ENCODE measurements at places on chromosomes 2 and 18. TPM values are rescaled to one million over a fixed set of nuclear protein-coding genes. Genes with fewer than 3 reads are reported as not detected.

DNA sequence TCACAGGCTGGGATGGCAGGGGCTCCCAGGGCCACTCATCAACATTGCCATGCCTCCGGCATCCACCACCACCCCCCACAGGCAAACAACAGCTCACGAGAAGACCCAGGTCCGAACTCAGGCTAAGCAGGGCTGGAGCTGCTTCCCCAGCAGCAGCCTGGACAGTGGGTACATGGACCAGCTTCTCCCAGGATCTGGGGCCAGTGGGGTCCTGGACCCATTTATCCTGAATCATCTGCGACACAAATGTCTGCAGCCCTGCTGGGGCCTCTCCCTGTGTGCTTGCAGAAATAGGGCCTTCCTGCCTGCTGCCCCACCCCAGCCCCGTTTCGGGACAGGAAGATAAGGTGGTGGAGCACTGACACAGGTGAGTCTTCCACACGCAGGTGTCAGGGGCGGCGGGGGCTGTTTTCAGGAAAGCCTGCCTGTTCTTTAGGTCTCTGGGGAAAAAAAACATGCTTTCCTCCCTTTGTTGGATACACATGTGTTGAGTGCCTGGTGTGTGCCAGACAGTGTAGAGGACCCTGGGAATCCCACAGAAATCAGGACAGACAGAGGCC, 4.5 kb downstream of the PRLH start:
- H3K4me1 ChIP-seq = peaks cover 10% of the 10 kb centered on the region
- DNase-seq = no peak
- H3K27me3 ChIP-seq = no peaks in the 10 kb centered on the region
- no peak overlapping the region for H3K4me3 ChIP-seq
- H3K36me3 ChIP-seq = no peaks in the 10 kb centered on the region
- H3K27ac ChIP-seq = no peak overlapping the region

CD302 gene
- 4.2 TPM for total RNA-seq

LAMA1 gene
- 59.3 TPM for total RNA-seq

DNA sequence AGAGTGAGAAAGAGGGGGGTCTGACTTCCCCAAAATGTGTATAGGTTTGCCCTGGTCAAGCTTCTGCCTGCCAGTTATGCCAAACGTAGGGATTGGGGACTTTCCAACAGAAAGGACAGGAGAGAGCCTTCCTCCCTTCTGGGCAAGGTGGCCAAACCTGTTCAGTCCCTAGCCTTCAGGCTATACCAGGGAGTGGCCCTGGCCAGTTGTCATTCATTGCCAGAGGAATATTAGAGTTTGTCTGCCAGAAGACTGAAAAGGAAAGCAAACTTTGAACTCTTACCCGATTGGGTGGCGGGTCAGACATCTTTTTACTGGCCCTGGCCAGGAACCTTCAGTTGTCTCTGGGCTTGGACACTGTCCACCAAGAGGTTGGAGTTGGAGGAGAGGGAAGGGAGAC, 22.1 kb downstream of the RAB3GAP1 start:
- no peaks in the 10 kb centered on the region for H3K27me3 ChIP-seq
- no peaks in the 10 kb centered on the region for H3K4me1 ChIP-seq
- DNase-seq = no peak
- H3K4me3 ChIP-seq = no peak overlapping the region
- peaks cover 54% of the 10 kb centered on the region for H3K36me3 ChIP-seq

Measured in type B pancreatic cell (in vitro differentiated cells).